ENCODE measurements at places on chromosomes 13 and 19.
A peak's percentile ranks its signal among the peaks of the same experiment; 100 is the strongest.

GRCh38 chr13:98097749-98098148, 45.1 kb upstream of the FARP1 start:
- no peak for DNase-seq

DNA sequence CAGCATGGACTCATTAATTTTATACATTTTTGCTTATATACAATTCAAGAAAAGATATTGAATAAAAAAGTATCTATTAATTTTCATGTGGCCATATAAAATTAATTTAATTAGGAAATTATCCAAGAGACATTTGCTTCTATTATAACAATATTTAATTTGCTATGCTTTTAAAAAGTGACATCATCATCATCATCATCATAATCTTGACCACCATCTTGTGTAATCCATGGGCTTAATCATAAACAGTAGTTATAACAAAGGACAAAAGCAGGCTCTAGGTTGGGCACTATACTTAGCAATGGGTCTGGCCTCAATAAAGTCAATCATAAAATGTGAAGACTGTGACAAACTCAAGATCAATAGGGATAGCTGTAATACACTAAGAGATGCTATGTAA, 1031.6 kb downstream of the SLITRK1 start:
- no peak for DNase-seq

- no peak for DNase-seq
These were observed 796 bp upstream of the LSM14A start for GRCh38 chr19:34171539-34171876.

DNA sequence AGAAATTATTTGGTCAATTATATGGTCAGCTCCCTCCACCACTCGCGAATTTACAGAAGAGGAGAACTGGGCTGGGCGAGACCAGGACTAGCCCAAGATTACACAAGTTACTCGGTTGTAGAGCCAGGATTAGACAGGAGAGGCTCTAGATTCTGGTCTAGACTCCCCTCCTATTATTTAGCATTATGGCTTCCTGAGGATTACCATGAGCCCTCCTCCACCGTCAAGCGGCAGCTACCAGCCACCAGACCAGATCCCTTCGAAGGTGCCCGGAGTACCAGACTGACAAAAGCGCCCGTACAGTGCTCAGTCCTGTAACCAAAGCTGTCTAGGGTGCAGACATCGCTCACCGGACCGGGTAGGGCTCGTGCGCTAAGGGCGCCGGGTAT, 497 bp upstream of the MLNR start:
- DNase-seq = no peak

- DNase-seq = peak; percentile 93
These were observed 15.9 kb upstream of the SLC35E1 start for GRCh38 chr19:16587833-16588823.

Data from hematopoietic multipotent progenitor cell treated with erythropoietin and hydrocortisone succinate and interleukin-3 and kit ligand, for 4 days (in vitro differentiated cells).